ENCODE measurements at places on chromosomes 12 and 14.

- no peak for DNase-seq
Observed at GRCh38 chr14:36874396-36875138, 212.9 kb downstream of the PAX9 start.

GRCh38 chr14:79165471-79166090, 995.4 kb downstream of the NRXN3 start:
- no peak for DNase-seq

- DNase-seq: no peak
Observed at GRCh38 chr14:61889914-61890351, 127.7 kb downstream of the SNAPC1 start.

DNA sequence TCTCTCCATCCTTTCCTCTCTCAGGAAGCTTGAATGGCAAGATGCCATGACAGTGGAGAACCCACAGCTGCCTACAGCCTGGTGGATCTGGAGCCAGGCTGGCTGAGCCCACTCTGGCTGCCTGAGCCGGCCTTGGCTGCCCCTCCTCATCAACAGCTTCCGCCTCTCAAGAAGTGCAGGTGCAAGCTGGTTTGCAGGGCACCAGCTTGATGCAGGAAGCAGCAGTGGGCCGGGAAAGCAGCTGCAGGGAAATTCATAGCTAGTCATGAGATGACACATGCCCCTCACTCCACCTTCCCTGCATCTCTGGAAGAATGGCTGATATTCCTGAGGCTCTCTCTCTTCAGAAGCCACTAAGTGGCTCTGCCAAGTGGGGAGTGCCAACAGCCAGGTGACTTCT, 289.1 kb downstream of the RPS29 start:
- no peak for DNase-seq

- no peak for DNase-seq
Observed at GRCh38 chr14:26990946-26991345, 393.1 kb upstream of the NOVA1 start.

DNA sequence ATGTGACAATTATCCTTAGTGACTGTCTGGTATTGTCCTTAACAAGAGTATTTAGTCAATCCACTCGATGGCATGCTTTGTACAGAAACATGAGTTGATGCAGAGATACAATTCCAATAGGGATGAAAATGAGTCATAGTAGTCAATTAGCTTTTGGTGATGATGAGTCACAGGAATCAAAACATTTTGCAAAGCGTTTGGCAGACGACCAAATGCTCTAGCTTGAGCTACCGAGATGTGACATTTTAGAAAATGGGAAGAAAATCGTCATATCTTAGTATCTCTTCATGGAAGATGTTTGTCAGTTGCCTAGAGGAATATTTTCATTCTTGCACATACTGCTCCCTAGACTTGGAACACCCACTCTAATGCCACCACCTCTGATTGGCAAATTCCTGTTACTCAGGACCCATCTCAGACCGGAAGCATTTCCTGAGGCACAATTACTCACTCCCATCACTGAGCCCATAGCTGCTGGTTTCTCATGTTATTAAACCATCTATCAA, 95.0 kb downstream of the LMNTD1 start:
- no peak for DNase-seq

DNA sequence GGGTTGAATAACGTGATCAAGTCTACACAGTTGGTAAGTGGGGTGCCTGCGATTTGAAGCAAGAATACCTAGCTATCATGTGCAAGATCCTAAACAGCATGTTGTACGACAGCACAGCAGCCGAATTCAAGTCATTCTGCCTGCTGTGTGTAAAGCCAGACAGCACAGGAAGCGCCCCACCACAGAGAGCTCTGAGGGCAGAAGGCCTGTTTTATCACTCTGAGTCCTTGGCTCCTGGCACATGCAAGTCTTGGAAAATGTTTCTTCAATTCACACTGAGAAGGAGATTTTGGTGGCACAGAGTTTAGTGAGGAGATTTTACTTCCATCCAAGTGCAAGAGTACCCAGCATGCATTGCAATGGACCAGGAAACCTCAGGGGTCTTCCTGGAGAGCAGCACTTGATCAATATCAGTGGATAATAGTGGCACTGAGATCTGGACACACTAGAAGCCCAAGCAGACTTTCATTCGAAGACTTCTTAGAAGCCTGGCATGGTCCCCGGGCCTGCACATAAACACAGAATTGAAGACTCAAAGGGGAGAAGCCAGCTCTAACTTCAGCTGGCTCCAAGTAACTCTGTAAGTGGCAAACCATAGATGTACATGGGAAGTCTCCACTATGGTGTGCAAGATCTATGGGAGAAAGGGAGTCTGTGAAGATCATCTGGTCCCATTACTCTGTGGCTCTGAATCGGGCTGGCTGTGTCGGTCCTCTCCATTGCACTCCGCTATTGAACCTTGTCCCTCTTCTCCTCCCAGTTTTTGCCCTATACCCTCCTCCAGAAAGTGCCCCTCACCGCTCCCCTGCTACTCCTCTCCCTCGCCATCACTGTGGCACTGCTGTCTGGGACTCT, 1.5 kb upstream of the KRT1 start:
- no peak for DNase-seq

DNA sequence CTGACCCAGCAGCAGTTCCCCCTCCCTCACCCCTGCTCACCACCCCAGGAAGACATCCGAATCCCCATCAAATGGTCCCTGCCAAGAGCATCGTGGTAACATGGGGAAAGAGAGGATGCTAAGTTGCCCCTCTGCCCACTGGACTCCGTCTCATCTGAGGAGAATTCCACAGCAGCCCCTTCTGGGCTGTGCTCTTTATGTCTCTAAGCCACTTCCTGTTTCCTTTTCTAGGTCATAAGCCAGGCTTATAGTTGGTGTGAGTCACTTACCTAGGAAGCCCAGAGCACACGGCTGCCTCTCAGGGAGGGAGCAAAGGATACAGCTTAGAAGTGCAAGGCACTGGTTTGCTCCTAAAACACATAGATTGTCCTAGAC, 76.0 kb downstream of the VCPKMT start:
- no peak for DNase-seq

DNA sequence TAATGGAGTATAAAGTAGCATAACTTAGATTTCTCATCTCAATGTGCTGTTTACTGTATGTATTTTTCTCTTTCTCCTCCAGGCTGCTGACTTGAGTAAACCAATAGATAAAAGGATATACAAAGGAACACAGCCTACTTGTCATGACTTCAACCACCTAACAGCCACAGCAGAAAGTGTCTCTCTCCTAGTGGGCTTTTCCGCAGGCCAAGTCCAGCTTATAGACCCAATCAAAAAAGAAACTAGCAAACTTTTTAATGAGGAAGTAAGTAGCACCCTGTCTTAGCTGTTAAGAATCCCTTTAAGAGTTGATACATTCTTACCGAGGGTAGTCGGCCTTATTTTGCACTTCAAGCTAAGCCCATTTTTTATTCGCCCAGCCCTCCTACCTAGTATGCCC, 55.2 kb downstream of the WDR20 start:
- DNase-seq: no peak

- peak; percentile 18 for DNase-seq
Observed at GRCh38 chr14:63717702-63718101, 10.2 kb downstream of the SGPP1 start.

DNA sequence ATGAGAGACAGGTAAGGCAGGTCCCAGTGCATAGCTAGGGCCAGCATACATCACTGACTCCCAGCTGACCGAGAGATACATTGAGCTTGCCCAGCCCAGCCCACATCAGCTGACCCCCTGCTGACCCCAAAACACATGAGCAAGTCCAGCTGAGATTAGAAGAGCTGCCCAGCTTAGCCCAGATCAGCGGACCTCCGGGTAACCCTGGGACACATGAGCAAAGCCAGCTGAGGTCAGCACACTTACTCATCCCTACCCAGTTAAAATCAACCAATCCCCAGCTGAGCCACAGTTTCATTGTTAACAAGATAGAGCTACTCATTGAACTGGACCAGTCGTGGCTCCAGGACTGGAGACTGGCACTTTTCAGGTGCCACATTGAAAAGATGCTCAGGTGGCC, 21.8 kb upstream of the FBXO34 start:
- DNase-seq: no peak

GRCh38 chr12:464484-465267, 4.9 kb downstream of the B4GALNT3 start:
- no peak for DNase-seq

GRCh38 chr12:1803736-1804135, 16.6 kb upstream of the LRTM2 start:
- no peak for DNase-seq

DNA sequence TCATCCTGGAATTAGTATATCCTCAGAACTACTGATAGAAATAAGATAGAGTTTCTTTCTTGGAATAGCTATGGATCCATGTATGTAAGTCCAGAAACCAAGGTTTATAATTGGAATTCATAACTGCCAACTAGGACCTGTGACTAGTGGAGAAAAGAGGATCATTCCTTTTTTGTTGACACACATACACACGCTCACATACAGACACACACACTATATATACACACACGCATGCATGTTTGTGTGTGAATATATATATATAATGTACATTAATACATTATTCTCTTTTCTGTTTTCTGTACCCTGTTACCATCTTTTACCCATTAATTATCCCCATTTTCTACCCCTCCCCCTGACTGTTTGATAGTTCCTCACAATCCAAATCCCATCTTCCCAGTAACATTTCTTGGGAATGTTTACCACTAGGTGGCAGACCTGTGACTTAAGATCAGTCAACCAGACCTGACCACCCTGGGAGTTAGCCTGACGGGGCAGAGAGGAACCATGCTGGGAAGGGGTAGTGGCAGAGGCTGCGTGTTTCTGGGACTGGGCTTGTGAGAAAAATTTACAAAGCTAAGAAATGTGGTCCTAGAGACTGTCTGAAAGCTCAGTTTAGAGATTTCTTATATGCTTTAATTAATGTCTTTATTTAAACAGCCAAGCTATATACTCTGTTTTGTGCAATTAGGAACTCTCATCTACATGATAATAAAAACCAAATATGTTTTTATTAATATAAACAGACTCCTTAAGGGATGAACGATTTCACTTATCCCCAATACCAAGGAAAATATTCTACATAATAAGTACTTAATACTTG, 308.0 kb downstream of the PPFIA2 start:
- no peak for DNase-seq

- no peak for DNase-seq
Observed at GRCh38 chr12:90479237-90479636, 475.7 kb downstream of the CCER1 start.

DNA sequence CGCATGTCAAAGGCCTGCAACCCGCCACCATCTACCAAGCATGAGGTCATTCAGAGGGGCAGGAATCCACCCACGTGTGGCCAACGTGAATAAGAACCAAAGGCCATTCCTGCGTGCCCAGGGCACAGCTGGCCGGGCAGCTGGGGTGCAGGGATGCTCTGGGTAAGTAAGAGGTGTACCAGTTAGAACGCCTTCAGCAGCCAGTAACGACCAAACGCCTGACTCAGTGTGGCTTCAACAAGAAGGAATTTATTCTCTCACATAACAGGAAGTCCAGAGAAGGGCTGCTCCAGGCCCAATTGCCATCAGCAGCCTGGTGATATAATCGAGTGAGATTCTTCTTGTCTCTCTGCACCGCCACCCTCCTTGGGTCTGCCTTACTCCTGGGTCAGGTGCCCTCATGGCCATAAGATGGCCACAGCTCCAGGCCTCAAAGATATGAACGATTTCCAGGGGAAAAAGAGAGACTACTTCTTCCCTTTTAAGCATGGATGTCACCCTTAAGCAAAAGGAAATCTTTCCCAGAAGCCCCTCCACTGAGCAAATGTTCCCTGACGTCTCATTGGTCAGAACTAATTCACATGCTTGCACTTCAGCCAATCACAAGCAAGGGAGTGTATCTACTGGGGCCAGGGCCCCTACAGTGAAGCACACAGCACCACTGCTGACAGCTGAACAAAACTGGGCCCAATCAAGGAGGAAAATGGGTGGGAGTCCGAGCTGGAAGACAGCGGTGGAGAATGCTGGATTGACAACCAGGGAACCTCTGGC, 7.3 kb downstream of the TTC7B start:
- no peak for DNase-seq

GRCh38 chr12:124422142-124422569, 127.3 kb downstream of the RFLNA start:
- no peak for DNase-seq

DNA sequence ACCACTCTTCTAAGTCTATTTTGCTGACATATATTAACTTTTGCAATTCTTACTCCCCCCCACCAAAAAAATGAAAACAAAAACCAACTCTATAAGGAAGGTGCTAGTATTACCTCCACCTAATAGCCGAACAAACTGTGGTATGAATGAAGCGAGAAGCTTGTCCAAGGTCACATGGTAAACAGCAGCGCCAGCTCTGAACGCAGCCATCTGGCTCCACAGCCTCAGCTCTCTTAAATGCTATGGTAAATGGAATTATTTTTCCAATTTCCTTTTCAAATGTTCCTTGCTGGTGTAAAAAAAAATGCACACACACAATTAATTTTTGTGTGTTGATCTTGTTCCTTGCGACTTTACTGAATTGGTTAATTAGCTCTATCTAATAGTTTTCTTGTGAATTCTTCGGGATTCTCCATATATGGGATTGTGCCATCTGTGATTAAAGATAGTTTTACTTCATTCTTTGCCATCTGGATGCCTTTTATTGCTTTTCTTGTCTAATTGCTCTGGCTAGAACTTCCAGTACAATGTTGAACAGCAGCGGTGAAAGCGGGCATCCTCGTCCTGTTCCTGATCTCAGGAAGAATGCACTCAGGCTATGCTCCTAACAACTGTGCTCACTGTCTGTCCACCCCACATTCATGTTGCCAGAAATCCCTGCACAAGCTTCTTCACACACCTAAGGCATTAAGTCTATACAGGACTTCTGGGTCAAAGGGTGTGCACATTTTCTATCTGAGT, 10.7 kb upstream of the C12orf76 start:
- no peak for DNase-seq

DNA sequence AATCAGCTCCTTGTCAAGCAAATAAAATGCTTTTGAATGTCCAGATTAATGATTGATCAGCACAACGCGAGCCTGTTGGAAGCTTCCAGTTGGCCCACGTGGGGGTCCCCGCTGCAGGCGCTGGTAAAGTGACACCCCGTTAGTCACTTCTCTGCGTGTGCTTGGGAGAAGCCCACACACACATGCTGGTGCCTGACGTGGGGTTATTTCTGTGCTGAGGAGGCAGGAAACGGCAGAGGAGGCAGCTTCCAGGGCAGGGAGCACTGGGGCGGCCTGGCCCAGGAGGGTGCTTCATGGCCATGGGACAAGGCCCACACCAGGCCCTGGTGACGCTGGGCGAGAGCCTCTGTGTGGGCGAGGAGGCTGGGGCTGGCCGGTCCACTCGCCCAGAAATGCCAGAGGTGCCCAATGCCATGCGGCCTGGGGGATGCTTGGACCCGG, 101.5 kb downstream of the KIF26A start:
- no peak for DNase-seq

DNA sequence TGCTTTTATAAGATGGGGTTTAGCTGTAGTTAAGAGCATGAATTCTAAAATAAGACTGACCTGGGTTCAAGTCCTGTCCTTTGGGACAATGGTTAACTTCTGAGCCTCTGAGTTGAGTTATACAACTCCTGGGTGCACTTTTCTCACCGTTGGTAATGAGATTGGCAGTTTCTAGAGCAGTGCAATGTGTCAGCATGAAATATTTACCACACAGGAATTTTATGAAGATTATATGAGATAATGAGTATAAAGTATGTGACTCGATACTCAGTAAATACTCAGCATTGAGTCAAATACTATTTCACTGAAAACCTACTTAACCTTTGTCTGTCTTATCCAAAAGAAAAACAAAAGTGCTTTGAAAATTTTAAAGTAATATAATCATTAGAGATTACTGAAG, 214.2 kb downstream of the CPNE8 start:
- no peak for DNase-seq
